ENCODE measurements at places on chromosomes 7 and 10.

GRCh38 chr7:44961844-44962482 lies 16.9 kb downstream of the MYO1G start:
- DNase-seq: no peak

DNA sequence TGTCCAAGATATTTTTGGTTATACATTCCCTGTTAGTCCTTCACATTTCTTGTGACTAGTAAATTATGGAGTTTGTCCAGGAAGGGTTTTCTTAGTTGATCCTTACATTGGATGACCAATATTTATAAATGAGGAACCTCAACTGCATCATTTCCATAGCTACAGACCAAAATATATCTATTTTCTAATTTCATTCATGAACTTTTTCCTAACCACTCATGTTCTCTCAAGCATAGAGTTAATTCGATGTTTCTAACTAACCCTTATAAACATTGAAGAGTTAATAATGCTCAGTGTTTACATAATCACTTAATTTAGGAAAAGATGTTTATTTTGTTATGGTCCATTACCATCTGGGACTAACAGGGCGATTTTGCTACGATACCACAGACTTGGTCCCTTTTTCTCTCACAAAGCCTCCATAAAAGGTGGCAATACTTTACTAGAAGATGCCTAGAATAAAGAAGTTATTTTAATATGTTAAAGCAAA lies 591.0 kb downstream of the MAGI2 start:
- DNase-seq: no peak

GRCh38 chr7:71329030-71329660 lies 197.2 kb downstream of the GALNT17 start:
- DNase-seq: no peak

- peak; percentile 34 for DNase-seq
Observed at GRCh38 chr10:11782793-11783557, 40.2 kb upstream of the PROSER2 start.

- no peak for DNase-seq
Observed at GRCh38 chr10:129545261-129545660, 78.2 kb downstream of the MGMT start.

- no peak for DNase-seq
Observed at GRCh38 chr7:75534727-75535307, 42.7 kb downstream of the SPDYE5 start.

DNA sequence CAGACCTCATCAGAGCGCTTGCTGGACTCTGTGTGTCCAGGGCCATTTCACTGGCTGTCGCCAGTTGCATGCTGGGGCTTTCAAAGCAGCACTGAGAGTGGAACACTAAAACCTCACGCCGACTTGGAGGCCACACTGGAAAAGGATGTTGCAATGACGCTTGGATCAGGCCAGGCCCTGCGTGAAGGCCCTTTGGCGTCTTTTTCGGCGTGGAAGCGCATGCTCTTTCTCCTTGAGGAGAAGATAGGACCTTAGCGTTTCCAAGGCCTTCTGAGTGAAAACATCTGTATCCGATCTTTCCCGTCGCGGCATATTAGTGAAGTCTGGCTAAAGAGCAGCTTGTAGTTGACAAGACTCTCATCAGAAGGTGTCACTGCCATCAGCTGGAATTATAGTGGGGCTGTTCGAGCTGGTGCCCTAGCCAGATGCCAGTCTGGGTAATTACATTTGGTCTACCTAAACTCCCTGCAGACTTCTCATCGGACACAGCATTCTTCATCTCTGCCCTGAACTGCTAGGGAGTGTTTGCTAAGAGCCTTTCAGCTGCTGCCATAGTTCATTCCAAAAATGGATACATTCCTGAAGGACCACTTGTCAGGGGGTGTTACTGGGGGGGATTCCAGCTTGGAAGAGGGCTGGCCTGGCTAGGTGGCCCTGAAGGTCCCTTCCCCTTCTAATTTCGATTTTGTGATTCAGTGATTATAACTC lies 167.7 kb upstream of the TCF7L2 start:
- DNase-seq: no peak

DNA sequence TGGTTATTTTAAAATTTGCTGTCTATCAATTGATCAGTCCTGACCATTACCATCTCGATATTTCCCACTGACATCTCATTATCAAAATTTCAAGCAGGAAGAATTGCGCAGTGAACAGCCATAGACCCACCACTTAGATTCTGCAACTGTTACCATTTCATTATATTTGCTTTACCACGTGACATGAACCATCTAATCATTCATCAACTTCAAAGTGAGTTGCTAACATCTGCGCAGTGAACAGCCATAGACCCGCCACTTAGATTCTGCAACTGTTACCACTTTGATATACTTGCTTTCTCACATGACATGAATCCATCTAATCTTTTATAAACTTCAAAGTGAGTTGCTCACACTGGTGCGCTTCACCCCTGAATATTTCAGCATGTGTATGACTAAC lies 22.5 kb downstream of the FOXL3 start:
- DNase-seq: no peak

- peak; percentile 56 for DNase-seq
Observed at GRCh38 chr10:77925795-77926565, 575 bp downstream of the DLG5 start.

DNA sequence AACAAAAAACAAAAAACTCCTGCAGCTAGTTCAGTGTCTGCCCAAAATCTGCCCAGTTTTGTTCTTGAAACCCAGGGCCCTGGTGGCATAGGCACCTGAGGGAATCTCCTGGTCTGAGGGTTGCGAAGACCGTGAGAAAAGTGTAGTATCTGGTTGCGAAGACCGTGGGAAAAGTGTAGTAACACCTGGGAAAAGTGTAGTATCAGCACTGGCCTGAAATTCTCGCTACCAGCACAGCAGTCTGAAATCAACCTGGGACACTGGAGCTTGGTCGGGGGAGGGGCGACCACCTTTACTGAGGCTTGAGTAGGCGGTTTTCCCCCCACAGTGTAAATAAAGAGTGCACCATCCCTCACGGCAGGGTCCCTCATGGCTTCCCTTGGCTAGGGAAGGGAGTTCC lies 82.5 kb upstream of the SP4 start:
- DNase-seq: no peak

GRCh38 chr7:135837675-135838074 lies 89.1 kb upstream of the FAM180A start:
- no peak for DNase-seq

- DNase-seq: no peak
Observed at GRCh38 chr10:93716766-93717165, 14.4 kb upstream of the FRA10AC1 start.

- no peak for DNase-seq
Observed at GRCh38 chr7:151721694-151722093, 155.2 kb downstream of the PRKAG2 start.

DNA sequence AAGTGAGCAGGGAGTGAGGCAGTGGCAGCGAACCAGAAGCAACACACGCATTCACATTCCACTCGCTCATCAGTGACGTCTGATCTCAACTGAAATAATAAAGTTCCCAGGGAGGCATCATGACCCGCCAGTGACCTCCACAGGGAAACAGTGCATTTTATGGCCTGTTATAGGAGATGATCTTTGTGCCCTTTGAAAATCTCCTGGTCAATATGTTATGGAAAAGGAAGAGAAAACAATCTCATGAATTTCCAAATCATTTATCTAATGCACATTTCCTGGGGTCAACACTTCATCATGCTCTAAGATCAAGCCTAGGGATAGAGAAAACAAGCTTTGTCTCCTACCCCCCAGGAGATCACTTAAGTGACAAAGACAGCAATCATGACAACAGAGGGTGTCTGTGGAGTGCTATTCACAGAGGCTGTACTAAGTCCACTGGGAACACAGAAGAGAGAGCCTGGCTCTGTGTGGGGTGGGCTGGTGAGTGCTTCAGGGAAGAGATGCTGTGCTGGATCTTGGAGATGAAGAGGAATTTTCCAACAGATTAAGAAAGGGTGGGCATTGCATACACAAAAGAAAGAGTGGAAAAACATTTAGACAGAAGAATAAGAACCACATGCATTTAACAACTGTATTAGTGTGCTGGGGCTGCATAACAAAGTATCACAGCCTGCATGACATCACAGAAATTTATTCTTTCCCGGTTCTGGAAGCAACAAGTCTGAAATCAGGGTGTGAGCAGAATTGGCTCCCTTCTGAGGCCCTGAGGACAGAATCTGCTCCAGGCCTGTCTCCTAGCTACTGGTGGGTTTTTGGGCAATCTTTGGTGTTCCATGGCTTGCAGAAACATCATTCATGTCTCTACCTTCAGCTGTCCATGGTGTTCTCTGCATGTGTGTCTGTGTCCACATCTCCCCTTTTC lies 613.9 kb upstream of the IGFBP3 start:
- DNase-seq: no peak

DNA sequence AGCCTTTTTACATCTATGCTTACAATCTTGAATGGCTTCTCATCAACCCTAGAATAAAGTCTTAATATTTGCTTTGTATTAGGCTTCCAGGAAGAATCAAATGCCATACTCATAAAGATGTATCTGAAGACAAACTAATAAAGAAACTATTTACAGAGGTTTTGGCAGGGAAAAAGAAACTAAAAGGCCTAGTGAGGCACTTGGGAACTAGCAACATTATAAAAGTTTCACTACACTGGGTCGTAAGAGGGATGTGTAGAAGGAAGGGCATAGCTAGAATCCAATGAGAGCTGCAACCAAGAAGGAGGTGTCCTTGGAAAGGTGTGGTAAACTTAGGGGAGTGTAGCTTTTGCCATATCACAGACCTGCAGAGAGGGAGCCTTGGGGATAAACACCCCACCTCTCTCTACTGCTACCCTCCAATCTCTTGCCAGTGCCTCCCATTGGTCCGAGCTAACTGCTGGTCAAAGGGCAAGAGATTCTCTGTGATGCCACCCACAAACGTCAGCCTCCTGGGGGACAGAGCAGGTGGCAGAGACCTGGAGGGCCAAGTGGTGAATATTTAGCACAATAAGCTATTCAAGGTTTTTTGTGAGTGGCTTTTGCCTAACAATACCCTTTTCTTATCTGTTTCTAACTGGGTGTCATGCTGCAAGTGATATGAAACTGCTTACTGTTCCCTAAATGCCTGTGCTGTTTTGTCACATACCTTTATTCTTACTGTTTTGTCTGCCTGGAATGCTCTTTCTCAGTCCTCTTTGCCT lies 60.7 kb downstream of the CPED1 start:
- DNase-seq: no peak

- peak; percentile 83 for DNase-seq
Observed at GRCh38 chr10:11472158-11472753, 139.2 kb downstream of the USP6NL start.

- DNase-seq: no peak
Observed at GRCh38 chr7:146345251-146345650, 228.7 kb downstream of the CNTNAP2 start.

DNA sequence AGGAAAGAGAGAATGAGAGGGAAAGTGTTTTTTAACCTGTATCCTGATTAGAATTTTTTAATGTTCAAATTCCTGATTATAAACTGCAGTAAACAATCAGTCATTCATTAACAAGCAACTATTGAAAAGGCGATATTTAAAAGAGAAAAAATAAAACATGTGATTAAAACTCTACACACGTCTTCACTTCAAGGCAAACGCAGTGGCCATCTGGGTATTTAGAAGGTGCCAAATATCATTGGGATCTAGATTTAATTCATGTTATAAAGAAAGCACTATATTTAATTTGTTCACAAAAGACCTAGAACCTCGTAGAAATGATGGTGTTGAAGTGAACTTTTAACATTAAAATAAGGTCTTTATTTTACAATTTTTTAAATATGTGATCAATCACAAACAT lies 189.4 kb upstream of the KLF14 start:
- no peak for DNase-seq

DNA sequence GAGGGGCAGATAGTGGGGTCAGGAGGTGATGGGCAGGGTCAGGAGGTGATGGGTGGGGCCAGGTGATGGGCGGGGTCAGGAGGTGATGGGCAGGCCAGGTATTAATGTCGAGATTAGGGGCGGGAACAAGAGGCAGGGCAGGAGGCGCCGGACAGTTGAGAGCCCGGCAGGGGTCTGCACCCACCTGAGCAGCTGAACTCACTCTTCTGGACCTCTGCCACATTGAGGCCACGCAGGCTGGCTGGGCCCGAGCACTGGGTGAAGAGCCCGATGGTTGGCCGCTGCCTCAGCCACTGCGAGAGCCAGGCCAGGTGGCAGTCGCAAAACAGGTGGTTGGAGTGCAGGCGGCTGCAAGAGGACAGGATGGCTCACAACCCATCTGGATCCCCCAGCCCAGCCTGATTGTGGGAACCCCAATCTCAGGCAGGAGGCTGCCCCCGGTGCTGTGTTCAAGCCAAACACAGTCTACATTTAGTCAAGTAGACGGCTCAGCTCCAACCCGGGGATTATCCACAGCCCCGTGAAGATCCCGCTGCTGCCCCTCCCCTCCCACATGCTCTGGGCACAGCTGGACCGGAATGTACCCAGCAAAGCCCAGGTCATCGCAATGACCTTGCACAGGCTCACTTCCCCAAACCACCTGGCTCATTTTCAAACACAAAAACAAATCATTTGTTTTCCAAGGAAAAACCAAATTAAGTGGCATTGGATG lies 122.3 kb downstream of the SLIT1 start:
- no peak for DNase-seq

DNA sequence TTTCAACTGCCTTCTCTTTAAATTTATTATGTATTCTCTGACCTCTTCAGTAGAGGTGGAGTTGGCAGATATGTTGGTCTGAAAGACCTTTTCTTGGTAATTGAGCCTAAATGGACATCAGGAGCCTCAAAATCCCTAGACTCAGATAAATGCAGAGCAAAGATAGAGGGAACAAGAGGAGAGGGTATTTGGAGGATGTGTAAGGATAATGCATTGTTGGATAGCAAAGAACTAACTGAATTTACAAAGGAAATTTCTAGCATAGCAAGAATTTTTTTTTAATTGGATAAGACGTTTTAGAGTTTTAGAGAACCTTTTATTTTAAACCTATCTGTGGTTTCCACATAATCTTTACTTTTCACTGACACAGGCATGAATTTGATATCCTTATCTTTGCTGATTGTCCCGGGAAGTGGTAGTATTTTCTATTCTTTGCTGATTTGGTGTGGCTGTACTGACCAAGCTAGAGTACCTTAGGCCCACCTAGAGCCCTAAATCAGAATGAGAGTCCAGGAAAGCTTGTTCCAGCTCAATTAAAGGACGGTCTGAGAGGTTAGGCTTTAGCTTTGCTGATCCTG lies 91.3 kb downstream of the NRF1 start:
- DNase-seq: no peak

- DNase-seq: no peak
Observed at GRCh38 chr7:21828841-21829240, 116.9 kb downstream of the CDCA7L start.

DNA sequence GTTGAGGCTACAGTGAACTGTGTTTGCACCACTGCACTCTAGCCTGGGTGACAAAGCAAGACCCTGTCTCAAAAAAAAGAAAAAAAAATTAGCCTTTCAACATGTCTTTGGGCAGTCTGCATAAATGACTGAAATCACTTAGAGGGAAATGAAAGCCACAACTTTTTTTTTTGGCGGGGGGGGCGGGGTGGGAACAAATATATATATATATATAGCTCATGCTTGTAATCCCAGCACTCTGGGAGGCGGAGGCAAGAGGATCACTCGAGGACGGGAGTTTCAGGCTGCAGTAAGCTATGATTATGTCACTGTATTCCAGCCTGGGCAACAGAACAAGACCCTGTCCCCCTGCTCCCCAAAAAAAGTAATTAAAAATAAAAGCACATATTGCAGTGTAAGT lies 23.4 kb upstream of the MICU1 start:
- no peak for DNase-seq

Measured in HAP-1 (cell line).